Central memory CD4-positive, alpha-beta T cell (primary cell): ENCODE measurements at places on chromosomes 12 and 14.
A peak's percentile ranks its signal among the peaks of the same experiment; 100 is the strongest.

GRCh38 chr12:95634622-95635621, 83.6 kb upstream of the USP44 start:
- no peak for DNase-seq

DNA sequence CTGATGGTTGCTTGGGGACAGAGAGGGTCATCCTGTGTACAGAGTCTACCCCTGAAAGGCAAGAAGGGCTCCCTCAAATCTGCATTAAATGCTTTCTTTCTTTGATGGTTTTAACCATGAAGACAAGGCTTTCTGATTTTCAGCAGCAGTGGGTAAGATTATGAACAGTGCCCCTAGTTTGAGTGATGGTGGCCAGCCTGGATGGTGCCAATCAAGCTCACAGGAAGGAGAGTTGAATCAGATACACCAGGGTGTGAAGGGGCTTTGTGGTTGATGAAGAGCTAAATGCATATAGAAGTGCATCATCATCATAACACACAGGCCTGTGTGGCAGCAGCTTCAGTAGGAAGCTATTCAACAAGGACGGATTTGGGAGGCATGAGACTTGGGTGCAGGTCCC, 5.7 kb downstream of the KRT85 start:
- DNase-seq = no peak

DNA sequence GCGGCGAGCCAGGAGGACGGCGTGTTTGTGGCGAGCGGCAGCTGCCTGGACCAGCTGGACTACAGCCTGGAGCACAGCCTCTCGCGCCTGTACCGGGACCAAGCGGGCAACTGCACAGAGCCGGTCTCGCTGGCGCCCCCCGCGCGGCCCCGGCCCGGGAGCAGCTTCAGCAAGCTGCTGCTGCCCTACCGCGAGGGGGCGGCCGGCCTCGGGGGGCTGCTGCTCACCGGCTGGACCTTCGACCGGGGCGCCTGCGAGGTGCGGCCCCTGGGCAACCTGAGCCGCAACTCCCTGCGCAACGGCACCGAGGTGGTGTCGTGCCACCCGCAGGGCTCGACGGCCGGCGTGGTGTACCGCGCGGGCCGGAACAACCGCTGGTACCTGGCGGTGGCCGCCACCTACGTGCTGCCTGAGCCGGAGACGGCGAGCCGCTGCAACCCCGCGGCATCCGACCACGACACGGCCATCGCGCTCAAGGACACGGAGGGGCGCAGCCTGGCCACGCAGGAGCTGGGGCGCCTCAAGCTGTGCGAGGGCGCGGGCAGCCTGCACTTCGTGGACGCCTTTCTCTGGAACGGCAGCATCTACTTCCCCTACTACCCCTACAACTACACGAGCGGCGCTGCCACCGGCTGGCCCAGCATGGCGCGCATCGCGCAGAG, 873 bp downstream of the PLXNC1 start:
- peak; percentile 39 for DNase-seq

DNA sequence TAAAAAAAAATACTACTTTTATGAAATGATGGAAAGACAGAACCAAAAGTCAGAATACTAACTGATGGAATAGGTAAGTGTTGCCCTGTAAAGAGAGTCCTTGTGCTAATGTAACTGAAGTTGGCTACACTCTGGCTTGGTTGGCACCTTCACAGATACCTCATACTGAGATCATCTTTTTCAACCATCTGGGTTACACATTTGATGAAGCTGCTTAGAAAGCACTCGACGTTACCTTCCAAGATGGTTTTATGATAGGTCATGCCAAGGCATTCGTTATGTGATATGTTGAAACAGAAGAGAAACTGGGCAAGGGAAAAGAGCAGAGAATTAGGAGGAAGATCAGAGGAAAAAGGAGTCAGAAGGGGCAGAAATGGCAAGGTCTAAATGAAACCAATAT, 203.8 kb downstream of the ADAMTS20 start:
- no peak for DNase-seq

DNA sequence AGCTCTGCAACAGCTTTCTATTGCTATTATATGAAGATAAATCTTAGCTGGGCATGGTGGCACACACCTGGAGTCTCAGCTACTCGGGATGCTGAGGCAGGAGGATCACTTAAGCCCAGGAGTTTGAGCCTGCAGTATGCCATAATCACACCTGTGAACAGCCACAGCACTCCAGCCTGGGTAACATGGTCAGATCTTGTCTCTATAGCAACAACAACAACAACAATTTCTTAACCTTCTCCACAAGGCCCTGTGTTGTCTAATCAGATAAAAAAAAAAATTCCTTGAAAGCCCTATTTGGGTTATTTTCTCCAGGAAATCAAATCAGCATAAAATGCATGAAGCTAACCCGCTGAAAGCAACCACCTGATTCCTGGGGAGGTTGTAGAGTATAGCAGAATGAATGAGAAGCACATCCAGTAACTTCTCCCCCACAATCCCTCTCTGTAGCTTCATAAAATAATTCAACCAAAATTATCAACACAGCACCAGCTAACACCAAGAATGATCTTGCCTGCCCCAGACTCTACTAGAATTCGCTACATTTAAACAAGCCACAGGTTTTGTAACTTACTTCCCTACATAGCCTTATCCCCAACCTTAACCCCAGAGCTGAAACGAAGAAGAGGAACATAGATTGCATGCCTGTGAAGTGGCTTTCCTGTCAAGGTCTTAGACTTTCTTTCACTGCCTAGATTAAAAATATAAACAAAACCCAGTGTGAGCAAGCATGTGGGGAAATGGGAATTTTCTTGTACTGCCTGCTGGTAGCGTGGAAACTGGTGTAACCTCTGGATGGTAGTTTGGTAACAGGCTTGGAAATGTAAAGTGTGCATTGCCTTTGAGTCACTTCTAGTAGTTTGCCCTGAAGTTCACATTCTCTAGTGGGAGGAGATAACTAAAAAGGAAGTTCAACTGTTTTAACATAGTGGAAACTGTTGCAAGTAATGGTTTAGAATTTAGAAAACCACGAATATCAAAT, 6.0 kb upstream of the STK38L start:
- no peak for DNase-seq
